Erythroblast (primary cell): ENCODE measurements at places on chromosomes 1 and 21.

DNA sequence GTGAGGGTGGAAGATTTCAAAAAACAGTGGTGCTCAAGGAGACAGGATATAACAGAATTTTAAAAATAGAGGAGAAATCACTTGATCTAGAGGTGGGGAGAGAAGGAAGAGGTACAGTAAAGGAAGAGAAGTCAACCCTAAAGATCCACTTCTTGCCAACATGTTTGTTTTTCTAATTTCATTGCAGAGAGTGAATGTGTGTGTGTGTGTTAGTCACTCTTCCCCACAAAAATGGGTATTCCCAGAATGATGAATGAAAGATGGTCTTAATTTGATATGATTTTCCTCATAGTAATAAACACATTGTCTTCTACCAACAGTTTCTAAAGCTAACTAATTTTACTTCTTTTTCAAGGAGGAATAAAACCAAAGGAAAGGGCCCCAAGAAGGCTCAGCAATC, 74.2 kb upstream of the NGF start:
- no peak for DNase-seq

DNA sequence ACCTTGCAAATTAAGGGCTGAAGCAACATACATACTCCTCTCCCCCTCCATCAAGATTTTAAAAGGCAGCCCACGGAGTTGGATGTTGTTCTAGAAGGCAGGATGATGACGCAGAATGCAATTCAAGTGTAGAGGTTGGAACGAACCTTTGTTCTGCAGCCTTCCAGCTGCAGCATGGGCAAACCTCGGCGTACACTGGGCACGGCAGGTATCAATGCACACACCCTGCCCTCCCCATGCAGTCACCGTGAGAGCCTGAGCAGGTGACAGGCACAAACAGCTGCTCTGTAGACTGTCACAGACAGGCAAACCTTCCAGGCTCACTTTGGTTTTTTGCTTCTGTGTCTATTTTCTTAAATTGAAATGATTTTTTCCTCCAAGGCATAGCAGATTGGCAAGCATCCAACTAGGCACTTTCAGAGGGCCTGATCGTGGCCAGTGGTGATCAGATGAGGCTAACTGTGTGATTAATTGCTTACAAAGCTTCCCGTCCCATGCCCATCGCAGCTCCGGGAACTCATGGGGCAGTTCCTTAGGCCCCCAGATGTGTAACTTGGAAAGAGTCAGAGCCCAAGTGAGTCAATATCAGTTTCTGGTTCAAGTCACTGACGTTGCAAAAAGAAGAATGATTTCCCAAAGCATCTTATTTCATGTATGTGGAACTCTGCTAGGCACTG, 82.3 kb downstream of the ITPKB start:
- no peak for DNase-seq

- no peak for DNase-seq
Observed at GRCh38 chr1:2330519-2331199, 60.7 kb downstream of the MORN1 start.

GRCh38 chr1:41322835-41323234, 38.4 kb upstream of the FOXO6 start:
- peak; percentile 39 for DNase-seq

DNA sequence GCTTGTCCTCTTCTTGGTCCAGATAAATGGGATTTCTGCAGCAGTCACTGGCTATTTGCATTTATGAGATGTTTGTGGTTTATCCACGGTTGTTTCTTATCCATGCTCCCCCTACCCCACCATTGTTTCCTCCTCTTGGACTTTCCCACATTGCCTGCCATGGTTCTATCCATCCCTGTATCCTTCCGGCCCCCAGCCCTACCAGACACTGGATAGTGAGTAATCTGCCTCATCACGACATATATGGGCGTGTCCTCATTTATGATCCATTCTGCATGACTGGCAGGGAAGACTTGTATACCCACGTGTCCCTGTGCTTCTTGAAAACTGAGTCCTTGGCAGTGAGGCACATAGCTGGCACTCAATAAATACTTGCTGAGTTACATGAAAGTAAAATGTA, 40.1 kb downstream of the CACNA1S start:
- no peak for DNase-seq

GRCh38 chr21:8991968-8992621, 1529.3 kb upstream of the TPTE start:
- DNase-seq: no peak

- DNase-seq: no peak
Observed at GRCh38 chr1:54864460-54865208, 22.4 kb downstream of the DHCR24 start.

DNA sequence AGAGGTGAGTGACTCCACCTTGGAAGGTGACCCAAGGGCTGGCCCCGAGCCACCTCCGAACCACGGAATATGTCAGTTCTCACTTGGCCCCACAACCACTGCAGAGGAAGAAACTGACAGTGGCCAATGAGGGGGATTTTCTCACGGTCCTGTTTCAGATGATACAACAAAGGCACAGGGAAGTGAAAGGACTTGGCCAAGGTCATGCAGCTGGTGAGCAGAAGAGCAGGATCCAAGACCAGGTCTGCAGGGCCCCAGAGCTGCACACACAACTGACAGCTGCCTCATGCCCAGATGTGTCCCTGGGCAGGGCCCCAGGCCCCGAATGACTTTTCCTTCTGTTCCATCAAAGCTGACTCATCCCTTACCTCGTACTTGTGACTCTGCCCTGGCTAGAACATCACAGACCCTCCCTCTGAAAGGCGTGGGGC, 25.8 kb upstream of the EVA1B start:
- DNase-seq: no peak

DNA sequence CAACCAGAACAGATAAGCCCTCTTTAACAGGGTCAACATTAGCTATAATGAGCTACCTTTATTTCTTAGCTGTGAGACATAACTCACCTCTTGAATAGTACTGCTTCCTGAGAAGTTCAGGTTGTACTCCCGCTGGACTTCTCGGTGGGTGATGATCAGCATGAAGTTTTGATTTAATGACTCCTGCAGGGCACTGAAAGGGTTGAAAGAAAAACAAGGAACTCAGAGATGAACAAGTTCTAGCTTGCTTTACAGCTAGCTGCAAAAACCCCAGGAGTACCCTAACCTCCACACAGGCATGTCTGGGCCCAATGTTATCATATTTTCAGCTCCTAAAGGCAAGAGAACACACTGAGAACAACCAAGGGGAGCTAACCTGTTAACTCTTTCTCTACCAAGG, 254.4 kb downstream of the FAF1 start:
- no peak for DNase-seq

- no peak for DNase-seq
Observed at GRCh38 chr1:228968891-228969606, 233.8 kb downstream of the RHOU start.

GRCh38 chr1:177385760-177386698, 215.3 kb downstream of the BRINP2 start:
- no peak for DNase-seq

DNA sequence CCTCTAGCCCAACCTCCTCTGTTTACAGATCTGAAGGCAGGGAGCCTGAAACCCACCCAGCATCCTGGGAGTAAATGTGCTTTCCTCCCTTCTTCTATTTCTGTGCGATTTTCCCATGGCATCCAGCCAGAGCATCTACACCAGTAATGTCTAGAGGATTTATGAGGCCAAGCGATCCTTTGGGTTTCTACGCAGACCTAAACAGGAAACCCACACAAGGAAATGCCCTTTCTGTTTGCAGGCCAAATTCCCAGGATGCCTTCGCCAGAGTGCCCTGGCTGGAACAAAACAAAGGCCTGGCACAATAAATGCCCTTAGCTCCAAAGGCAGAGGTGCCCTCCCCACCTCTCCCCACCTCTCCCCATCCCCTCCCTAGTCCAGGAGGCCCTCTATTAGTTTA, 110.5 kb upstream of the CDC42BPA start:
- DNase-seq: no peak

DNA sequence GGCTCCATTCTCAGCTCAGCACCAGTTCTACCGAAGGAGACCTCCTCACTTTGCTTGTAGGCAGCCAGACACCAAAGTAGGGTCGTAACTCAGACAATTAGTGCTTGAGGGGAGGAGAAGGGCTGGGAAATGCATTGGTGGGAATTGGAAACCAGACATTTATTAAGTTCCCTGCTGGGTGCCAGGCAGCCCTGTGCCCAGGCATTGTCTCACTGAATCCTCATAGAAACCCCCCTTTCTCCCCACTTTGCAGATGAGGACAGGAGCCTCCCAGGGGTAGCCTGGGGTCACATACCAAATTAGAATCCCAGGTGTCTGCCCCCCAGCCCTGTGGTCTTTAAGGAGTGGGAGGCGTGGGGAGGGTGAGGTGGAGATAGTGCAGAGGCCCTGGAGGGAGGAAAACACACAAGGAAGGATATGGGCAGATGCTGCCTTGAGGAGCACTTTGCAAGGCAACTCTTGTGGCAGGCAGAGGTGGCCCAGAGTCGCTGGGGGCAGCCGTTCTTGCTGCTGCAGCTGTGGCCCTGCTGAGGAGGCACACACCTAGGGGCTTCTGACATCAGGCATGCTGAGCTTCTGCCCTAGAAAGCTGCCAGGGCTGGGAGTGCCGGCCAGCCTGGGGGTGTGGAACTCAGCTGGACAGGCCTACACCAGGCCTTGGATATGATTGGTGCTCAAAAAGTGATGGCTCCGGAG, 29.4 kb downstream of the CDK18 start:
- no peak for DNase-seq

GRCh38 chr1:197526736-197527371, 248.4 kb downstream of the DENND1B start:
- DNase-seq: peak; percentile 66

GRCh38 chr21:39738566-39738965, 6.4 kb upstream of the IGSF5 start:
- DNase-seq: no peak

DNA sequence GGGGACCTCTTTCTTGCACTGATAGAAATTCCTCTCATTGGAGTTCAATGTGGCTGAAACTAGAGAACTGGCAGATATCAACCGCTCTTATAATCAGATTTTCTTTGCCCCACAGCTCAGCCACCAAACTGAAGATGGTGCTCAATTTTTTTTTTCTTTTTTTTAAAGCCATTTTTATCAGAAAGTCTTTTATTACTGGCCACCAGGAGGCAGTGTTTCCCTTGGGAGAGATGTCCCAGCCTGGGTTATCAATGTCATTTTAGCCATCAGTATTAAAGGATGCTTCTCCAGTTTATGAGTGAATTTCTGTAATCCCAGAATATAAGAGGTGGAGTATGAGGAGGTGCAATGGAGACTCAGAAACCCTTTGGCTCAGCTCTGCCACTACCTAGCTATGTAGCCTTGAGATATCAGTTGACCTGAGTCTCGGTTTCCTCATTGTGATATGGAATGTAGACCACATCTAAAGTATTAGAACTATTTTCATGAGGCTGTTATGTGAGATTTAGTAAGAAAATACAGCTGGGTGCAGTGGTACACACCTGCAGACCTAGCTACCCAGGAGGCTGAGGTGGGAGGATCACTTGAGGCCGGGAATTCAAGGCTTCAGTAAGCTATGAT, 27.6 kb downstream of the CD244 start:
- peak; percentile 87 for DNase-seq

DNA sequence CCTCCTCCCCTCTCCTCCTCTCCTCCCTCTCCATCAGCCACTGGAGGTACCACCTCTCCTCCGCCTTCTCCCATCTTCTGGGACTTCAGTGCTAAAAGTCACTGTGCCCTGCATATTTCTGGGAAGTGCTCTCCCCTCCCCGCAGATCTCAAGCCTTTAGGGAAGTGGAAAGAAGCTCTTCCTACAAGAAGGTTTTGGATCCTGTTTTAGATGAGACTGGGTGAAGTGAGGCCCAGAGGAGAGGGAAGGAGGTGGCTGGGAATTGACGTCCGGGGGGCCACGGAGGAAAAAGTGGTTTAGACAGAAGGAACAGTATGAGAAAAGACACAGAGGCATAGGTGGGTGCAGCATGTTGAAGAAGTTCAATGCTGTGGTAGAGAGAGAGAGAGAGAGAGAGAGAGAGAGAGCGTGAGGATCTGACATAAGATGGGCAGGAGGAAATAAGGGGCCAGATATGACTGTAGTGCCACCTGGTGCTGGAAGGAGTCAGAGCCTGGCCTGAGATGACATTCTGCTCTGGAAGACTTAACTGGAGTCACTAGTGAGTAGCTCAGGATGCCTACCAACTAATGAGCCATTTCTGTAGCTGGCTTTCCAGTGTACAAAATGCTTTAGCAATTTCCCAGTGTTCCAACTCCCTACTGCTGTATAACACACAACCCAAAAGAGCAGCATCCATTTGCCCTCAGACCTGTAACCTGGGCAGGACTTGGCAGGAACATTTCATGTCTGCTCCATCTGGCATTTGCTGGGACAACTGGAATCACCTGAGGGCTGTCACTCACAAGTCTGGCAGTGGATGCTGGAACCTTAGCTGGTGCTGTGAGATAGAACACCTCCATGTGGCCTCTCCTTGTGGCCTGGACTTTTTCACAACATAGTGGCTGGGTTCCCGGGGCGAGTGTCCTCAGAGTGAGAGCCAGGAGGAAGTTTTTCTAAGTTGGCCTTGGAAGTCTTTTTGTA, 16.6 kb upstream of the ZSCAN20 start:
- peak; percentile 49 for DNase-seq

GRCh38 chr21:29423099-29423870, 124.6 kb downstream of the BACH1 start:
- DNase-seq: no peak

DNA sequence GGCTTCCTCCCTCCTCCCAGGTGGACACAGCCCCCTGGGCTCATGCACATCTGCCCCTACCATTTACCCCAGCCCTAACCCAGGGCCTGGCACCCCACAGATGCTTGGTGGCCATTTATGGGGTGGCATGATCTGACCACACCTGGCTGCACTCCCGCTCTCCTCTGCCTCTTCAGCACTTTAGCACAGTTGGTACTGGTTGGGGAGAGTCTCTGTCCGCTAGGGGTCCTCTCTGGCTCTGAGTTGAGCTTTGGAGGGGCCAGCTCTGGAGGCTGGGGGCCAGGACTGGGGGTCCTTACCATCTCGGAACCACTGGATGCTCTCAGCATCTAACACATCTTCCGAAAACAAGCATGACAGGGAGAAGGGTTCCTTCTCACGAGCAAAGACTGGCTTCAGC, 17.4 kb downstream of the MYOM3 start:
- no peak for DNase-seq

GRCh38 chr1:40739455-40740008, 44.1 kb upstream of the KCNQ4 start:
- DNase-seq: no peak

DNA sequence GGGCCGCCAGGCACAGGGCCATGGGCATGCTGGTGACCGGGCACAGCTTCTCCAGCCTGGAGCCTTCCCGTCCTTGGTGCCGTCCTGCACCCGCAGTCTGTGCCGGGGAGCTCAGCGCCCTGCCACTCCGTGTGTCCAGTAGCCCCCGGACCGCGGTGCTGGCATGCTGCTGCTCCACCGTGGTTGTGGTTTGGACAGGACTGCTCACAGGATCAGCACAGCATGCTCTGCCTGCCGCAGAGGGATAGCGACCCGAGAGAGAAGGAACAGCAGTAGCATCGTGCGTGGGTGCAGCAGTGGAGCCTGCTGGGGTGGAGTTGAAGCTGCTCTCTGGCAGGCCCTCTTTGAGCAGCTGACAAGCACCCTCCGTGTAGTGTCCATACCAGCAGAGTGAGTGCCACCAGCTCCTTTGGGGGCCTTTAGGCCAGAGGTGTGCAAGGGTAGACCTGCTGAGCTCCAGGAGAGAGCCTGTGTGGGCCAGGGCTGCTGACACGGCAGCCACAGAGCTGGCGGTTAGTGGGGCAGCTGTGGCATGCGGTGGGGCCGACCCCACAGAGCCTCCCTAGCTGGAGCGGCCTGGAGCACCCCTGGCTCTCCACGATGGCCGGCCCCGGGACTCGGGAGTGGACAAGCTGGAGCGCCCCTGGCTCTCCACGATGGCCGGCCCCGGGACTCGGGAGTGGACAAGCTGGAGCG, 6.4 kb upstream of the PCBP3 start:
- no peak for DNase-seq
